Activated CD4-positive, alpha-beta T cell treated with anti-CD3 and anti-CD28 coated beads for 24 hours (primary cell): ENCODE measurements at places on chromosomes 7 and 10.

DNA sequence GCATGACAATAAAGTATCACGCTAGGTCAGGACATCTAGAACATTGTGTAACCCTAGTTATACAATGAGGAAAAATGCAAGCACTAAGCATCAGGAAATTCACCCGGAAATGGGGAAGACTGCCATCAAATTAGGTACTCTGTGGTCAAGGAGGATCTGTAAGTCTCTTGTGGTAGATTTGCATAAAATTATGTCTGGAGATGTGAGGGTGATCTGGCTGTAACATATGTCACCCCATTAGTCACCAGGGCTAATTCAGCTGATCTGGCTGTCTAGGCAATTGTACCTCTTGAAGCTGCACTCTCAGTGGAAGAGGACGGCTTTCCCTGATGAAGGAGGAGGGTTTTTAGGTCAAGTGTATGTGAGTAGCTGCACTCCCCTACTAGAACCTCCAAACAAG, 14.8 kb downstream of the AKR1D1 start:
- DNase-seq, result no peak

- DNase-seq, result no peak
These were observed 165.7 kb downstream of the CPEB3 start for GRCh38 chr10:92125144-92125543.

GRCh38 chr7:150378115-150378852, 846 bp upstream of the ZNF775 start:
- no peak for DNase-seq

- no peak for DNase-seq
These were observed 104.2 kb downstream of the SAMD9 start for GRCh38 chr7:93013446-93014061.

- no peak for DNase-seq
These were observed 172.7 kb upstream of the GDF10 start for GRCh38 chr10:47127188-47127785.

- DNase-seq, result no peak
These were observed 8.4 kb upstream of the TEX36 start for GRCh38 chr10:125691160-125691981.

- DNase-seq, result no peak
These were observed 32.8 kb downstream of the FOXK1 start for GRCh38 chr7:4714767-4715409.

- no peak for DNase-seq
These were observed 69.1 kb downstream of the MBL2 start for GRCh38 chr10:52703451-52703850.

- no peak for DNase-seq
These were observed 35.9 kb downstream of the CCM2 start for GRCh38 chr7:45035893-45036292.

- no peak for DNase-seq
These were observed 744.0 kb downstream of the PHTF2 start for GRCh38 chr7:78542541-78542940.

DNA sequence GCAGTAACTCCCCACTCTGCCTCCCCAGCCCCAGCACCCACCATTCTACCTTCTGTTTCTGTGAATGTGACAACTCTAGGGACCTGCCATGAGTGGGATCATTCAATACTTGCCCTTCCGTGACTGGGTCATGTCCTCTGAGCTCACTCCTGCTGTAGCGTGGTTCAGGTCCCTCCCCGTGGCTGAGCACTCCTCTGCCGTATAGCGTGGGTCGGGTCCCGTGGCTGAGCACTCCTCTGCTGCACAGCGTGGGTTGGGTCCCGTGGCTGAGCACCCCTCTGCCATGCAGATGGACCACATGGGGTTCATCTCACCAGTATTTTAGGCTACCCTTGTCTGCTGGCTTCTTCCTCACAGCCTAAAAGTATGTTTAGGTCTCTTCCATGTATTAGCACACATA, 43.0 kb downstream of the INSIG1 start:
- DNase-seq, result no peak

DNA sequence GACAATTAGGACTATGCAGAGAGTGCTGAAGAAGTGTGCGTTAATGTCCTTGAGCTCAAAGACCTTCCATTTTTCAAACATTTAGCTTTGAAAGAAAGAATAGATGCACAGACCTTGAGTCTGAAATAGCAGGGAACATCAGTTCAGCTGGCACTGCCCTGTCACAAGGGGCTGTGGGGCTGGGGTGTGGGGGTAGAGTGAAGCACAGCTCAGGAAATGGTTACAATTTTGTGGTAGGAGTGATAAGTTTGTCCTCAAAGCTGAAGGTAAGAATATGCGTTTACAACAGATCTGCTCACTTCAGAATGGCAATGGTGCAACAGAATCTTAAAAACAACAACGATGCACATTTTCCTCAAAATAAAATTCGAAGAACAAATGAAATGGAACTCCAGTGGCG, 33.6 kb downstream of the SMKR1 start:
- DNase-seq, result no peak

- DNase-seq, result no peak
These were observed 141.6 kb upstream of the TCERG1L start for GRCh38 chr10:131452926-131453720.
